RPMI7951 (cell line): ENCODE measurements at places on chromosomes 13 and 19. TPM values are rescaled to one million over a fixed set of nuclear protein-coding genes. Genes with fewer than 3 reads are reported as not detected.

DNA sequence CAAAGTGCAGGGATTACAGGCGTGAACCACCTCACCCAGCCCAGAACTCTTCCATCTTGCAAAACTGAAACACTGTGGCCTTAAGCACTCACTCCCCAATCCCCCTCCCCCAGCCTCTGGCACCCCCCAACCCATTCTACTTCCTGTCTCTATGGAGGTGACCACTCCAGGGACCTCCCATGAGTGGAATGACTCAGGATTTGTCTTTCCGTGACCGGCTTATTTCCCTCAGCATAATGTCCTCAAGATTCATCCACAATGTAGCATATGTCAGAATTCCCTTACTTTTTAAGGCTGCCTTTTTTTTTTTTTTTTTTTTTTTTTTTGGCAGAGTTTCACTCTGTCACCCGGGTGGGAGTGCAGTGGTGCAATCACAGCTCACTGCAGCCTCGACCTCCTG is 3.6 kb upstream of the F2RL3 start:
- DNase-seq, result peak; percentile 79

GRCh38 chr13:96769874-96770273 is 224.4 kb downstream of the OXGR1 start:
- no peak for DNase-seq

- peak; percentile 88 for DNase-seq
Observed at GRCh38 chr19:18156841-18157464, 4.0 kb downstream of the PIK3R2 start.

DNA sequence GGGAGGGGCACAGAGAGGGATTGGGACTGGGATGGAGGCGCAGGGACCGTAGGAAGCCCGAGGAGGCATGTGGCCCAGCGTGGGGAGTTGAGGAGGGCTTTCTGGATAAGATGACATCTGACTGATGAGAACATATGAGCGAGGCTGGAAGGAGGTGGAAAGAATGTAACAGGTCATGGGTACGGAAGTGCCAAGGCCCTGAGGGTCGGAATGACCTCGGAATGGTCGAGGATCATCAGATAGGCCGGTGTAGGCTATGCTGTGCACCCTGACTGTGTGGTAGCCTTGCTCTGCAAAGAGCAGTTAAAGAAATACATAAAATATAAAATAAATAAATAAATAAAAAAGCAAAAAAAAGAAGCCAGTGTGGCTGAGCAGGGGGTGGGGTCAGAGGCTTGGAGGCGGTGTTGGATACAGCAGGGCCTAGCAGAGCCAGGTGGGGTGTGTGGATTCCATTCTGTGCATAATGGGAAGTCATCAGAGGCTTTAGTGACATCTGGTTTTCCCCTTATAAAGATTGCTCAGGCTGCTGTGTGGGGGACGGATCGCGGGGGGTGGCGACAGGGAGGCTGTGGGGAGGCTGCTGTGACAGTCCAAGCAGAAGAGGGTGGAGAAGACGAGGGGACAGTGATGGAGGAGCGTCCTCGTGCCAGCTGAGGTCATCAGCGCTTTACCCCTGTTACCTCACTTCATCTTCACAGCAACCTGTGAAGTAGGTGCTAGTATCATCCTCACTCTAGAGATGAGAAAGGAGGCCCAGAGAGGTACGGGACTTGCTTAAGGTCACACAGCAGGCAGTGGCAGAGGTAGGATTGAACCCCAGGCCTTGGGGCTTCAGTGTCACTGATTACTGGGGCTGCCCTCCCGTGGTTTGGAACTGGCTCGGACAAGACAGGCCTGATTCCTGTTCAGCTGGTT is 5.0 kb downstream of the PAK4 start:
- no peak for DNase-seq

DNA sequence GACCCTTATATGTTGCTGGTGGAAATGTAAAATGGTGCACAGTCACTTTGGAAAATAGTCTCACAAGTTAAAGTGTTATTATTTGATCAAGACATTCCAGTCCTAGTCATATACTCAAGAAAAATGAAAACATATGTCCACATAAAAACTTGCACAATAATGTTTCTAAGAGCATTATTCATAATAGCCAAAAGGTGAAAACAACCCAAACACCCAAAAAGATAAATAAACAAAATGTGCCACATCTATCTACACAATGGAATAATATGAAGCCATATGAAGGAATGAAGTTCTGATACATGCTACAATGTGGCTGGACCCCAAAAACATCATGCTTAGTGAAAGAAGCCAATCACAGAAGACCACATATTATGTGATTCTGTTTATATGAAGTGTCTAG is 14.4 kb upstream of the AKAP8 start:
- no peak for DNase-seq

DNA sequence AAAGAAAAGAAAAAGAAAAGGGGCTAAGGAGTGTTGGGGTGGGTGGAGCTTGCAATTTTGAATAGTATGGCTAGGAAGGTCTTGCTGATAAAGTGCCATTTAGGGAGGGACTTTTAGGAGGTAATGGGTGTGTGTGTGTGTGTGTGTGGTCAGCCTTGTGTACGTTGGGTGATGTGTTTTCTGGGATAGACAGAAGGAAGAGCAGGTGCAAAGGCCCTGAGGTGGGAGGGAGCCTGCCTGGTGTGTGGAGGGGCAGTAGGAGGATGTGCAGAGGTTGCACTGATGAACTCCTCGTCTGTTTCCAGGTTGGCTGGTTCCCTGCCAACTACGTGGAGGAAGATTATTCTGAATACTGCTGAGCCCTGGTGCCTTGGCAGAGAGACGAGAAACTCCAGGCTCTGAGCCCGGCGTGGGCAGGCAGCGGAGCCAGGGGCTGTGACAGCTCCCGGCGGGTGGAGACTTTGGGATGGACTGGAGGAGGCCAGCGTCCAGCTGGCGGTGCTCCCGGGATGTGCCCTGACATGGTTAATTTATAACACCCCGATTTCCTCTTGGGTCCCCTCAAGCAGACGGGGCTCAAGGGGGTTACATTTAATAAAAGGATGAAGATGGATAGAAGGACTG is 30.5 kb upstream of the ADGRE1 start:
- DNase-seq, result no peak

GRCh38 chr19:1822210-1822609 is 10.1 kb upstream of the ATP8B3 start:
- no peak for DNase-seq

DNA sequence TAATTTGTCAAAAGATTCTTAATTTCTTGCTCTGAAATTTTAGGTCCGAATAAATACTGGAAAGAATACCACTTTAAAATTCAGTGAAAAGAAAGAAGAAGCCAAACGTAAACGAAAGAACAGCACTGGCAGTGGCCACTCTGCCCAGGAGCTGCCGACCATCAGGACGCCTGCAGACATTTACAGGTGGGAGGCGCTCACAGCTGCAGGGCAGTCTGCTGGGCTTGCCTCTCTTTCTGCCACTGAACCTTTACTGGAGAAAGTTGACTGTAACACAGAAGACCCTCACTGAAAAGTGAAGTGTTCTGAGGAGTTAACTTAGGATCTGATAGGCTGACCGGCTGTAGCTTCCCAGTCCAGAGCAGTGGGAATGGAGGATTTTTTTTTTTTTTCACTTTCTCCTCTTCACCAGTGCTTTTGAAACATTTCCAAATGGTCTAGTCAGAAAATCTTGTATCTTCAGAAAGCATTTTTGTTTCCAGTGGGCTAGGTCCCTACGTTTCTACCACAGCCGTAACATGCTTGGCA is 69.1 kb downstream of the URI1 start:
- no peak for DNase-seq

DNA sequence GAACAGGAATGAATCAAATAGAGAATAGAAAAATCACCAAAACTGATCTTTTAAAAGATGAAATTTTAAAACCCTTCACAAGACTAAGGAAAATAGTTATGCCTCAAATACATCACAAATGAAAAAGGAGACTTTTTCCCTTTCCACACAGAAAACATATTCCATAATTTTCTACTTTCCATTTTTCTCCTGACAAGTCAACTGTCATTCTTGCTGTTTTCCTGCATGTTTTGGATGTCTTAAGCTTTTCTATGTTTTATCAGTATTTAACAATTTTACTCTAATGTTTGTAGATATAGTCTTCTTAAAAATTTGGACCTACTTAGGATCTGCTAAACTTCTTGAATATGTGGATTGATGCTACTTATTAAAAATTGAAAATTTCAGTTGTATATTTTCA is 810.8 kb downstream of the OLFM4 start:
- no peak for DNase-seq

Gene MYH14
- under 0.01 and 0.39 TPM in 2 replicates for total RNA-seq

Gene KIR2DL1
- total RNA-seq, result not detected in 2 replicates

Gene KLF2
- 2.8 and 3.0 TPM in 2 replicates for total RNA-seq
